Thymus (tissue), 14 donors: ENCODE measurements at places on chromosomes 7 and 10. TPM values are rescaled to one million over a fixed set of nuclear protein-coding genes. Genes with fewer than 3 reads are reported as not detected.

DNA sequence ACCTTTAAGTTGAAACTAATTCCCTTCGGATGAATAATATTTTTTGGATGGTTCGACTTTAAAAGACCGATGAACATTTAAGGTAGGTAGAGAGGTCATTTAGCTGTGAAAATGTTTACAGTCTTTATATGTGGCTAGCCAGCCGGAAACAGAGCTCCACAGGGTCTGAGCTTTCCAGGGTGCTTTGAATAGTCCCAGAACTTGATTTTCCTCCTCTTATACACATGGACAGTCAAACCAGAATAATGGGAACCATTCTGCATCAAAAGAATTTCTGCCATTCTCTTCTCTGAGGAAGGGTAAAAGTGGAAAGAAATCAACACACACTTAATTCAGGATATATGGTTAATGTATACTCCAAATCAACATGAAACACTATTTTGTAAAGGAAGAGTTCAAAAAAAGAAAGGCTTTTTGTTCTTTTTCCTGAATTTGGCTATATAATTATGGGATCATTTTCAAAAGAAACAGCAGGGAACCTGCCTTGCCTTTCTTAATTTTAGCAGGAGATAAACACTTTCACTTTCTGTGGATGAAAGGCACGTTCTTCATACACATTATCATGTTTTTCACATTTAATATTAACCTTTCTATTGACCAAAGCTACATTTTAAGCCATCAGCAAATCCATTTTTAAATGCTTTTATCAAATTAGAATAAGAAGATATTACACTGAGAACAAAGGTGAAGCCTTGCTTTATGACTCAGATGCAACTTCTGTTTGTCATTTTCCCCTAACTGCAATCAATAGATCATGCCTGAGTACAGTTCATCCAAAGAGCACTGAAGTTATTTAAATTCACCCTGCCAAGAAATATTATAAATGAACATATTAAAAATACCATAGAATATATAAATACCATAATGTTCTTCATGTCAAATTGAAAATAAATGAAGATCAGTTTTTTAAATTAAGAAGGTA, 307.3 kb downstream of the THSD7A start:
- no peak for DNase-seq

DNA sequence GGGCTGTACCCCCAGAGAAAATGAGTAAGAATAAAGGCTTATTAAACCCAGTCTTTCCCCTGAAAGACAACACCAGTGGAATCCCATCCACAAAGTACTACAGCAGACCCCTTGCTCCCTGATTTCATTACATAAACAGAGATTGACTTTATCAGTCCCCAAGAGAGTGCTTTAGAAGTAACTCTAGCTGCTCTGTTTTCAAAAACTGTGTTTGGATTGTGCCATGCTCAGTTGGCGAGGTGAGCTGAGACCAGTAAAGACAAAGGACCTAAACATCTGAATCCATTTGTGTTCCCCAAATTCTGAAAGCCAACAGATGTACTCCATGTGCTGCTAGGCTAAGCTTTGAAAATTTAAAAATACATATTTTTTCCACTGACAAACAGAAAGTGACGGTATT, 127.0 kb downstream of the ATE1 start:
- DNase-seq, result no peak

GRCh38 chr7:7761340-7761973, 43.0 kb upstream of the RPA3 start:
- no peak for DNase-seq

- no peak for DNase-seq
Measured at GRCh38 chr7:102044984-102045673, 227.7 kb downstream of the CUX1 start.

- no peak for DNase-seq
Measured at GRCh38 chr10:125606414-125607010, 76.5 kb downstream of the TEX36 start.

PDZD7 gene
- polyA plus RNA-seq, result 1.4 TPM

TAC1 gene
- 2.1 TPM for polyA plus RNA-seq
